Right lung (tissue), 10 donors: ENCODE measurements at places on chromosomes 1 and 21. TPM values are rescaled to one million over a fixed set of nuclear protein-coding genes. Genes with fewer than 3 reads are reported as not detected.

Gene NR1I3
- 0.88 TPM for polyA plus RNA-seq

Gene DPYD
- 33.5 TPM for polyA plus RNA-seq

Gene PRDX6
- polyA plus RNA-seq, result 264 TPM

Gene TFAP2E
- 5.2 TPM for polyA plus RNA-seq

Gene PCSK9
- polyA plus RNA-seq, result 3.4 TPM

Gene OR2AK2
- not detected for polyA plus RNA-seq

Gene SPSB1
- polyA plus RNA-seq, result 7.9 TPM

Gene CFAP74
- 4.3 TPM for polyA plus RNA-seq

Gene DIPK1A
- polyA plus RNA-seq, result 13.9 TPM

Gene WDR64
- polyA plus RNA-seq, result 0.38 TPM

Gene XCL1
- polyA plus RNA-seq, result 0.19 TPM

Gene PTBP2
- 55.3 TPM for polyA plus RNA-seq

Gene C1orf115
- 20.8 TPM for polyA plus RNA-seq
